DMS 273 treated with DMSO at 0.1 percent for 48 hours (cell line): ENCODE measurements at places on chromosomes 6 and 20.

GRCh38 chr6:90066697-90067096, 172.4 kb downstream of the GJA10 start:
- DNase-seq: no peak

- no peak for DNase-seq
Measured at GRCh38 chr20:19079536-19080299, 132.7 kb upstream of the SLC24A3 start.

GRCh38 chr6:109260126-109260525, 122.1 kb downstream of the CD164 start:
- DNase-seq: no peak

GRCh38 chr20:51183451-51183850, 160.5 kb upstream of the KCNG1 start:
- DNase-seq: no peak

DNA sequence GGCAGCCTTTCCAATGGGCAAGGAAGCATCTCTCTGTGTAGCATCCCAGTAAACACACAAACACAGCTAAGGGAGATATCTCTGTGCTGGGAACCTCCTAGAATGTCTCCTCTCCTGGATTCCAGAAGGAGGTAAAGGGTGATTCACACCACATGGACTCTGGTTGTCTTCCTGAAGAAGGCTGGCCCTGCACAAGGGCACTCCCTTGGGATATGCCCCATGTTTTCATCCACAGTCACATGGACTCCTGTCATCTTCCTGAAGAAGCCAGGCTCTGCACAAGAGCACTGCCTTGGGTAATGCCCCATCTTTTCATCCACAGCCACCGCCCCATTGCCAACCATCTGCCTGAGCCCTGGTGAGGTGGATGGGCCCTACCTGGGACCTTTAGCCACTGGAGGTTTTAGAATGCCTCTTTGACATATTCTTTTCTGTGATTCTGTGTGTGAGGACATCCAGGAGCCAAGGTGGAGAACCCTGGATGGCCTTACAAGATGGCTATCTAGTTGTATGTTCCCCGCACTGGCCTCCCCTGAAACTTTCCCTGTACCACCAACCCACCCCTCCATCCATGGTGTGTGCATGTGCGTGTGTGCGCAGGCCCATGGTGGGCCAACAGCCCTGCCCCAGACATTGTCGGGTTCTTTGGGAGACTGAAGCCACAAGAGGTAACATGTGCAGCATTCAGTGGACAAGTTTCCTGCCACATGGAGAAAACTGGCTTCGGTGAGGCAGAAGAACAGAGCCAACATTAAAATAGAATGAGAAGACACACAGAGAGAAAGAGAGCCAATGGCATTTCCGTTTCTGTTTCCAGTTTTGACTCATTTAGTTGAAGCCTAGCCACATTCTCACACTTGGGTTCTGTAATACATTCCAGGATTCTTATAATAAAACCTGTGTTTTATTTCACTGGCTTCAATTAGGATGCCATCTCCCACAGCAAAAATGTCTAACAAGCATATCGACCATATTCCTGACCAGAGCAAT, 110.2 kb upstream of the CST7 start:
- DNase-seq: no peak

DNA sequence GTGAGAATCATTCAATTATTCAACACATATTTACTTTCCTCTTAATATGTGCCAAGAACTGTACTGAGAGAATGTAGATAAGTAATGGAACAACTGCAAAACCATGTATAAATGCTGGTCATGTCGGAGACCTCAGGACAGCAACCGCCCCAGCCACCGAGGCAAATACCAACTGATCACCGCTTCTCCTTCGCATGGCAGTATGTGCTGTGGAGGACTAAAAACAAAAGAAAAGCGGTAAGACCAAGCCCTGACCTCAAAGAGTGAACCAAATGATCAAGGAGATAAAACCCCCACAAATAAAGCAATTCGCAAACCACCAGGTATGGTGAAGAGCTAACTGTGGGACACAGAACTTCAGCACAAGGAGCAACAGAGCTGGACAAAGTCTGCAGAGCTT, 104.3 kb downstream of the TRERF1 start:
- no peak for DNase-seq

GRCh38 chr6:163414117-163414945, at the start of gene QKI:
QKI (plus strand) TSS chr6:163414718; CDS start chr6:163415194, 476 bp downstream.
- DNase-seq: peak; percentile 12

GRCh38 chr6:11206576-11206975, 25.9 kb downstream of the NEDD9 start:
- no peak for DNase-seq

DNA sequence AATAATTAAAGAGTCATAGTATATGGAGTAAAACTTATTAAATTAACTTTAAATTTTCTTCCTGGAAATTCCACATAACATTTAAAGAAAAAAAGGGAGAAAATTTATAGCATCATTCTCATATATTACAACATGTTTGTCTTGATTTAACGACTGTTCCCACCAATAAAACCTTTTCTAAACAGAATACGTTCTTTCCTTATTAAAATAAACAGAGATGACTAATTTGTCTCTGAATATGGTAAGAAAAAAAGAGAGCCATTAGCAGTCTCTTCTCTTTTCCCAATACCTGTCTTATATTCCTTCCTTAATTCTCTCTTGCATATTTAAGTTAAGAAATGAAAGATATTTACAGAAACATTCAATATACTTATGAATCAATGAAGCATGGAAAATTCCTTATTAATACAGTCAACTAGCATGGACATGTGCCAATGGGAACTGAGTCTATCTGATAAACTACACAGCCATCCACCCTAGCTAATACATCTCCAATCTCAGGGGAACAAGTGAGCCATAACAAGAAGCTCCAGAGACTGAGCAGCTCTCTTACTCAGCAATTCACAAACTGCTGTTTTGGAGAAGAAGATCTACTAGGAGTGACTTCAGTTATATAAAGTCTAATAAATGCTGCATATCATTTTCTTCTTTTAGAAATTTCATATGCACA, 347.1 kb upstream of the MANEA start:
- DNase-seq: no peak

- DNase-seq: peak; percentile 61
Measured at GRCh38 chr6:110448846-110449540, 27.4 kb downstream of the SLC22A16 start.

DNA sequence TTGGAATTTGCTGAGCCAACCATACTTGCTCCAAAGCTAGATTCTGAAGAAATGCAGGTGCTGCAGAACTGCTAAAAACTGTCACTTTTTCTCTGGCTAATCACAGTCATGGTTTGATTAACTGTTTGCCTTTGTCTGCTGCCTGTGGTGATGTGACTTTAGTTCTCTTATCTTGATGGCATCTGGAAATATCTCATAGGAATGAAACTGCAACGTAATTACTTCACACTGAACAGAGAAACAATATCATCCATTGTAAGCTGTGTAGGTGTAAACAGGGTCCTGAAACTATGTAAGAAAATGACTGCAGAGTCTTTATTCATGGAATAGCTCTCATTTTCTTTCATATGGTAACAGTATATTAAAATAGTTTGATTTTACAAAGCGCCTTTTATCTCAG, 721.9 kb upstream of the HS3ST5 start:
- no peak for DNase-seq

DNA sequence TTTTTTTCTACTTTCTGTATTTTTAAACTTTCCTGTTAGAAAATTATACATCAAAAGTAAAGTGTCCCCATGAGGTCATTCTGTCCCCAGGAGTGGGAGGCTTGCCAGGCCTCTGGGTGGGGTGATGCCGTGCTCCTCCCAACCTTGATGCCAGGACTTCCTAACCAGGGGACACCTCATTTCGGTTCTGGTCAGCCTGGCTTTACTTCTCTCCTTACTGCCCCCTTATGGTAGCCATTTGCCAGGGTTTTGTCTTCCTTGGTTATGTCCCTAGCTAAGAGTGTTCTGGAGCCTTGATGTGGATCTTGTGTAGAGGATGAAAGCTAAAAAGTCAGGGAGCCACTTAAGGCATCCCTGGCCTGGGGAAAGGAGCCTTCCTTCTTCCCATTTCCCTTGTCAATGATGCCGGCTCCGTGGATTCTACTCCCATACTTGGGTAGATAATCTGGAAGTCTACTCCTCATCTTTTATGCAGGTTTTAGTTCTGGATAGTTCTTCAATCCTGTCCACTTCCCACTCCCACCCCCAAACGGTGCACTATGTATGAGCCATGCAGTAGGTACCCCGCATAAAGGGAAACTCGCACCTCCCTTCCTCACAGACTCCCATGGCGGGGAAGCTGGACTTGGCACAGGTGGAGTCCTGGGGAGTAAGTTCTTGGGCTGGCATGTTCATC, 164.1 kb upstream of the SALL4 start:
- peak; percentile 49 for DNase-seq

DNA sequence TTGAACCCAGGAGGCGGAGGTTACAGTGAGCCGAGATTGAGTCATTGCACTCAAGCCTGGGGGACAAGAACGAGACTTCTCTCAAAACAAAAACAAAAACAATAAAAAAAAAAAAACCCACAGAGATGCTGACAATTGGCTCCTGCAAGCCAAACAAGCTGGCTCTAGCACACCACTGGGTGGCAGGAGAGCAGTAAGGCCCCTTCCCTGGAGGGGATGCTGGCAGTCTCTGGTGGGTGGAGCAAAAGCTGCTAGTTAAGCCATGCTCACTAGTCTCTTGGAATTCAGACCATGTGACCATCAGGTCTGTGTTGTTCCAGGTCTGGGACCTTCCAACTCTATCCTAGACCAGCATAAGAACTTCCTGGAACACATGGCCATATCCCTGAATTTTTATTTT, 18.9 kb upstream of the DSN1 start:
- DNase-seq: peak; percentile 29

- DNase-seq: no peak
Measured at GRCh38 chr20:25274481-25274880, 26.6 kb downstream of the PYGB start.

- no peak for DNase-seq
Measured at GRCh38 chr20:32539817-32540675, 45.1 kb downstream of the NOL4L start.

- DNase-seq: peak; percentile 76
Measured at GRCh38 chr20:44747166-44748004, 1.7 kb downstream of the KCNK15 start.

GRCh38 chr6:18154507-18155149, at the start of gene TPMT:
TPMT (minus strand) TSS chr6:18155077; CDS start chr6:18149127, 5,950 bp downstream.
- DNase-seq: no peak

- DNase-seq: no peak
Measured at GRCh38 chr6:110526726-110527125, 50.3 kb upstream of the SLC22A16 start.

DNA sequence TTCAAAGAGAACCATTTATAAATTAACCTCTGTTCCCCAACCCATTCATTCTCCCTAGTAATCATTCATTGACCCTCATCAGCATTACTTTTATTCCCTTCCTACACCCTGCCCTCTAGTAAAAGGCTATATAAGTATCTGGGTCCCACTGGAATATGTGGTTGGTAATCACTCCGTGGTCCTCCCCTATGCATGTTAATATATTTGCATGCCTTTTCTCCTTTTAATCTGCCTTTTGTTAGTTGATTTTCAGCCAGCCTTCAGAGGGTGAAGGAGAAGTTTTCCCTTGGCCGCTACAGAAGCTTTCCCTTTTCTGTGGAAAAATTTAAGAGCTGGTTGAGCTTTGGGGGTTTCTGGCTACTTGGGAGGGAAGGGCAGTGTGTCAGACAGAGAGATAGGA, 585.6 kb downstream of the UTRN start:
- DNase-seq: no peak

DNA sequence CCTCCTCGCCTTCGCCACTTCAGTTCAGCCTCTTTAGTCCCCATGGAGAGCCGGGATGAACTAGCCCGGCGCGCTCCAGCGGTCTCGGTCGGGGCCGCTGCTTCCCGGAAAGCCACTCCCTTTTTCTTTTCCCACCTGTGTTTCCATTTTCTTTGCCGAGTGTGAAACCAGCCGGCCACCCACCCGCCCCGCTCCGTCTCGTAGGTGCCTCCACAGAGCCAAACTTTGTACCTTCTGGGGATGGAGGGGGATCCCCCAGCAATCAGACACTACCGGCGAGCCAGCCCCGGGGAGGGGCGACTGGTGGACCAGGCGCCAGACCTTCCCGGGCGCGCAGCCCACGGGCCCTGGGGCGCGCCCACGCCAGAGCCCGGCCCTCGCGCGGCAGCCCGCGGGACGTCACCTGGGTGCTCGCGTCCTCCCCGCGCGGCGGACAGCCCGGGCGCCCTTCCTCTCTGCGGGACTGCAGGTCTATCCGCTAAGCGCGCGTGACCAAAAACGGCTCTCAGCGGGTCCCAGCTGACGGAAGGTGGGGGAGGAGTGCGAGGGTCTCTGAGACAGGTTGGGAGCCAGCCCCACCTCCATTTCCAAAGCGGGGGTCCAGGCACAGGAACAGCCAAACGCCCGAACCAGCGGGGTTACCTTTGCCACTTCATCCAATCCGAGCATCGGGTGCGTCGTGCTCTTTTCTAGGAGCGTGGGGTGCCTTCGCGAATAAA, at the start of gene MCHR2:
Gene MCHR2, minus strand, starts transcription at position 691 of the 719 bp plus-strand sequence. CDS start 38,076 bp downstream, outside the sequence.
- no peak for DNase-seq

DNA sequence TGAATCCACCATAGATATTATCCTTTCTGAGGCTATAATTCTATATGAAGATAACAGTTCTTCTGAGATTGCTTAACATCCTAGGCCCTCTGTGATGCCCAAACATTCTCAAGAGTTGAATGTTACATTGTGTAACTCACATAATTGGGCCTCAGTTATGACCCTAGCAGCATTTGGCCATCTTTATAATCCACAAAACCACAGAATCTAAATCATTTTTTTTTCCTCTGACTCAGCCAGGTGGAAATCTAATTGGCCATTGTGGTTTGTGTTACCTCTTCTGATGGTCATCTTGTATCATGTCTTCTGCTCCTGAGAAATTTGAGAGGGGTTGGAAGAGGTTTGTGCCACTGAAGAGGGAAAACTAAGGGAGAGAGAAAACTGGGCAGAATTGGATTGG, 99.5 kb downstream of the LINC00237 start:
- no peak for DNase-seq

GRCh38 chr6:90169374-90169773, 127.3 kb downstream of the BACH2 start:
- DNase-seq: no peak

- DNase-seq: peak; percentile 5
Measured at GRCh38 chr6:15752820-15753219, 90.0 kb upstream of the DTNBP1 start.

DNA sequence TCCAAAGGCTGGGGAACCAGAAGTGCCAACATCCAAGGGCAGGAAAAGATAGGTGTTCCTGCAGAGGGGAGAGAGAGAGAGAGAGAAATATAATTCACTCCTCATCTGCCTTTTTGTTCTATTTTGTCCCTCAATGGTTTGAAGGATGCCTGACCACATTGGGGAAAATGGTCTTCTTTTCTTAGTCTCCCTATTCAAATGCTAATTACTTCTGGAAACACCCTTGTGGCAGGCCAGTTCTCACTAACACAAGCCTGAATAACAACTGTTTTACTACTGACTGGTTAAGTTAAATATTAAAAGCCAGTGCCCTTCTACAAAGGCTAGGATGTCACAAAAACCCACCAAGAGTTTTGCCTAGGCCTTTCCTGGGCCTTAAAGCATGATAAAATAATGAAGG, 425.4 kb upstream of the HTR1E start:
- DNase-seq: no peak
